Astrocyte of the cerebellum (primary cell): ENCODE measurements at places on chromosomes 1 and 21.
A peak's percentile ranks its signal among the peaks of the same experiment; 100 is the strongest.

DNA sequence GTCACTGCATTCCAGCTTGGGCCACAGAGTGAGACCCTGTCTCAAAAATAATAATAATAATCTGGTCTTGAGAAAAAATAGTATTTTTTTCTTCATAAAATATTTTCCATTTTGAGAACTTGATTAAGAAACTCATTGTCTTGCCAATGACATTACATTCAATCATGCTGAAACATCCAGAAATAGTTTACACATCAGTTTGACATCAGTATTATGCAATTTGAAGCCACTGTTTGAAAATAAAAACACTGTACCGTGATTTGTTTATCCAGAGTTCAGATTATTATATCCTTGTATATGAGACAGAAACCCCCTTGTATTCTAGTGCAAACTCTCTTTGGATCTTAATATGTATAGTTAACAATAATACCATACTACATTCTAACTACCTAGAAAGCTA is 6.9 kb downstream of the FMO2 start:
- no peak for DNase-seq

- peak; percentile 5 for DNase-seq
Measured at GRCh38 chr1:64691626-64692025, 53.2 kb upstream of the RAVER2 start.

- DNase-seq: no peak
Measured at GRCh38 chr1:3541936-3542335, 69.4 kb downstream of the MEGF6 start.

GRCh38 chr21:14773777-14774345 is 227.7 kb upstream of the SAMSN1 start:
- no peak for DNase-seq

GRCh38 chr21:42983103-42983502 is 8.7 kb downstream of the PKNOX1 start:
- DNase-seq: no peak

DNA sequence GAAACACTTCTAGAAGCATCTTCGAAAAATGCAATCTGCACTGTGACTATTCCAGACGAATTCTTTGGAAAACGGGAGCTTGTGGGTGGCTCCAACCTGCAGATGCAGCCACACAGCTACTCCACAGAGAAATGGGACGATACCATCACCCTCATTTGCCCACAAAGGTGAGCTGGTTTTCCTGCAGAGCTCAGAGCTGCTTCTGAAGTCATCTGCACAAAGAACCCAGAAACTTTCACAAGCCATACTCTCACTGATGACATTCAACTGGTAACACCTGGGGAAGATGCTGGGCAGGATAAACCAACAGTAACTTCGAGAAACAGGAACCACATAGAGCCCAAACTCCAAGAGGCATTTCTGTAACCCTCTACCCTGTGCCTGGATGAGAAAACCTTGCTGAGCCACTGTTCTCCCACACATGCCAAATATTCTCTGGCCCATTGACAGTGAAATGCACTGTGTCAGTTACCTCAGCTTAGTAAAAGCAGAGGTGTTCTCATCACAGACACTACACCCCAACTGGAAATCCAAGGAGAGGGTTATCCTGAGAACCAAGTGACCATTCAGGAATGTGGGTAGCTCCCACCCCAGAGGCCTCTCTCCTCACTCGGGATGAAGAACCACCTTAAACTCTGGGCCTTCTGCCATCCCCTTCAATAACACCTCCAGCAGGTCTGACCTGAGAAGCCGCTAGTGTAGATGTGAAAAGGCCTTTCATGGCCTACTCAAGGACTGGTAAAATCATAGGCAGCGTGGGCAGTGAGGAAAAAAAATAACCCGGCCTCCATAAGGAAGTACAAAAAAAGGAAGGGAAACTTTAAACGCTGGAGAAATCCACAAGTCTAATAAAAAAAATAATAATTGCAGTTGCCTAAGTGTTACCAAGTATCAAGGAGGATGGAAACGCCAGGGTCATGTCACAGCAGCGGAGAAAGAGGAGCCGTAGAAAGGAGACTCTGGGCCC is 56.7 kb downstream of the HSF2BP start:
- no peak for DNase-seq

GRCh38 chr1:43225168-43225567 is 44.6 kb upstream of the TMEM125 start:
- DNase-seq: no peak

DNA sequence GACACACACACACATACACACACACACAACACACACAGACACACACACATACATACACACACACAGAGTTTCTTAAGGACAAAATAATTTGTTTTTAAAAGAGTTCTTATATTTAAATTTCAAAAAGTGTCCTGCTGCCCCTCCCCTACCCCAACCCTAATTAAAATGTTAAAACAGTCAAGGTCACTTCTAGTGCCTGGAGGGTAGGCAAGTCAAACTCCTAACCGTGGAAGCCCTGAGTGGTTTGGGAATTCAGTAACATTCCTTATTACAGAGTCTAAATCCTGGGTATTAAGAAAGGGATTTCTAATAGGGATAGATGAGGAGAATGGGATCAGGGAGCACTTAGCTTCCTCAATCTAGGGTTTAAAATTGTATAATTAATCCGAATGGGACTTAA is 403.6 kb upstream of the NFIA start:
- DNase-seq: no peak

GRCh38 chr1:157944663-157945280 is 48.7 kb upstream of the KIRREL1 start:
- DNase-seq: no peak

GRCh38 chr1:197001828-197002227 is 24.5 kb downstream of the CFHR5 start:
- no peak for DNase-seq

- no peak for DNase-seq
Measured at GRCh38 chr1:97780884-97781283, 139.9 kb downstream of the DPYD start.

DNA sequence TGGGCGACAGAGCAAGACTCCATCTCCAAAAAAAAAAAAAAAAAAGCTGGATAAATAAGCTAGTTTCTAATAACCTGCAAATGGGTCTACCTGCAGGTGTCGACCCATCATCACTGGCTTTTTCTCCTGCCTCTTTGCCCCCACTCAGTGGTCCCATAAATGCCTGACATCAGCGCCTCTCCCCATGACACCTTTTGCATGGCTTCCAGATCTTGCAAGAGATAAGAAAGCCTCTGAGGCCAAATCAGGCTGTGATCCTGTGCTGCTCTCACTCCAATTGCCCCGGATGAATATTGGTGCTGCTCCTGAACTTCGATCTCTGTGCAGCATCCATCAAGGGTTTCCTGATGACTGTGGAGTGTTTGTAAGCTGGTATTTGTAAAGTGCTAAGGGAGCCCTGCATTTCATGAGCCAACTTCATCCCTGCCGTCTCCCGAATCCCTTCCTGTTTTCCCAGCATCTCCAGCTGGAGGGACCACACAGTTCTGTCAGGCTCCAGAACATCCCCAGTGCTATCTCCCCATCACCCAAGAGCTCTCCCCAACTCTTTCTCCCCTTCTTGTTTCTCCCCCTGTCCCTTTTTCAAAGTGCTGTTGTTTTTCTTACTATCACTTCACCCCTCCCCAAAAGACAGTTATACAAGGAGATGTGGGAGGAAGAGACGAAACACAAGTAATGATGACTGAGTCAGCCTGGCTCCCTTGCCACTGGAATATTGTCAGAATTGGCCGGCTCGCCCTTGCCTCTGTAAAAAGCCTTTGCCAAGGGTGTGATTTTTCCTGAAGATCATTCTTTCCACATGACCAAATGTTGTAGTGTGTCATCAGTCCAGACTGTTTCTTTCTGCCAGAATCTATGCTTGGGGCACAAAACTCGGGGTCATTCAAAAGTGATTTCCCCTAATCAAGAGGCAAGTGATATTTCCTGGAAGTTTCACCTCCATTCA is 2.8 kb upstream of the EFHD2 start:
- DNase-seq: peak; percentile 56

GRCh38 chr21:8993943-8994639 is 1527.3 kb upstream of the TPTE start:
- DNase-seq: no peak

DNA sequence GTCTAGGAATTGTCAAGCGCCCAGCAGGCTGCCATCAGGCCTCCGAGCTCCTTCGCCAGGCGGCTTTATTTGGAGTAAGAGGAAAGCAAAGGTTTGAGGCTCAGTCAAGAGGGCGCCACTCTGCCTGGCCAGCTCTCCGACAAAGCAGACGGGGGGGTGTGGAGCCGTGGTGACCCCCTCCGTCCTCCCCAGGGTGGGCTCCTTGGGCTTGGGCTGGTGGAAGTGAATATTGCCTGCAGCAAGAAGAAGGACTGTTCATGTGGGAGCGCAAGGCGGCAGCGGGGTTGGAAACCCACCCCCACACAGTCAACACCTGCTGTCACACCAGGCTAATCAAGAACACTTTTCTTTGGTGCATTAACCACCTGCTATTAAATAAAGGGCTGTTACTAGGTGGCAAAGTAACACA is 14.6 kb downstream of the EPHX1 start:
- no peak for DNase-seq

- DNase-seq: no peak
Measured at GRCh38 chr1:243818978-243819377, 31.1 kb downstream of the AKT3 start.

DNA sequence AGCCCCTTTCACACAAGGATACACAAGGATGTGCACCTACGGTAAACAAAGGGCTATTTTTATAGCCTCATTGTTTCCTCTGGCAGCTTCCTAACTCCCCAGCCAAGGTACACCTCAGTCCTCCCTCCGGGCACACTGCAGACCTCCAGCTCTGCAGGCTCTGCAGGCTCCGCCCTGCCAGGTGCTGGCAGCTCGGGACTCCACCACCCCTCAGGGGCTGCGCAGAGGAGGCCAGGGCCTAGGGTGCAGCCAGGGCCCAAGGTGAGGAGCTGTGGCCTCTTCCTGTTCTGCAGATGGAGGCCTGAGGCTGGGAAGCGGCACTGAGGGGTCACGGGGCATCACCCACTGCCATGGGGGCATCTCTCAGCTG is 19.8 kb upstream of the CLSTN1 start:
- DNase-seq: no peak
